Foreskin fibroblast (primary cell): ENCODE measurements at places on chromosomes 5 and 9.

- DNase-seq, result peak; percentile 81
These were observed at the start of gene MYORG for GRCh38 chr9:34376596-34377403. Gene MYORG, minus strand, starts transcription at chr9:34376898. Its CDS starts 3,955 bp downstream, at chr9:34372943.

- no peak for DNase-seq
These were observed 2.7 kb upstream of the ANXA2R start for GRCh38 chr5:43042626-43043399.

DNA sequence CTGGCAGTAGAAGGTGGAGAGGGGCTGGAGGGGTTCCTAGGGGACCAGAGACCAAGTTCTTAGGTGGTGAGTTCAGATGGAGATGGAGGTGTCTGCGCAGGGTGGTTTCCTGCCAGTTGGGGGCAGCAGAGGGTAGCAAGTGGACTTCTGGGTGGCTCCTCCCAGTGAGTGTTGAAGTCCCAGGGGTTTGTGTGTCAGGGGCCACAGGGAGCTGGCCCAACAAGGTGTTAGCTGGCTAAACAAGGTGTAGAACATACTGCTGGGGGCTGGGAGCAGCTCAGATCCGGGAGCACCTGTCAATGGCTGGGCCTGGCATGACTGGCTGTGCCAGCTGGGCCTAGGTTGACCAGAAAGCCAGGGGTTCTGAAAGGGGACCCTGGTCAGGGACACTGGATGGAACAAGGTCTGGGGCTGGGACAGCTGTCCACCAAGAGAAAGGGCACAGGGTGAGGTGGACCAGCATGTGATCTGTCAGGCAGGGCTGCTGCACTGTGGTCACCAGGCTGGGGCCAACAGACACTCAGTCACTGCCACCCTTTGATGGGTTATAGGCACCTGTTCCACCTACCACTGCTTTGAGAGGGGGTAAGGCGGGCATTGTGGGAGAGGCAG is 35.6 kb downstream of the DAB2IP start:
- peak; percentile 84 for DNase-seq

DNA sequence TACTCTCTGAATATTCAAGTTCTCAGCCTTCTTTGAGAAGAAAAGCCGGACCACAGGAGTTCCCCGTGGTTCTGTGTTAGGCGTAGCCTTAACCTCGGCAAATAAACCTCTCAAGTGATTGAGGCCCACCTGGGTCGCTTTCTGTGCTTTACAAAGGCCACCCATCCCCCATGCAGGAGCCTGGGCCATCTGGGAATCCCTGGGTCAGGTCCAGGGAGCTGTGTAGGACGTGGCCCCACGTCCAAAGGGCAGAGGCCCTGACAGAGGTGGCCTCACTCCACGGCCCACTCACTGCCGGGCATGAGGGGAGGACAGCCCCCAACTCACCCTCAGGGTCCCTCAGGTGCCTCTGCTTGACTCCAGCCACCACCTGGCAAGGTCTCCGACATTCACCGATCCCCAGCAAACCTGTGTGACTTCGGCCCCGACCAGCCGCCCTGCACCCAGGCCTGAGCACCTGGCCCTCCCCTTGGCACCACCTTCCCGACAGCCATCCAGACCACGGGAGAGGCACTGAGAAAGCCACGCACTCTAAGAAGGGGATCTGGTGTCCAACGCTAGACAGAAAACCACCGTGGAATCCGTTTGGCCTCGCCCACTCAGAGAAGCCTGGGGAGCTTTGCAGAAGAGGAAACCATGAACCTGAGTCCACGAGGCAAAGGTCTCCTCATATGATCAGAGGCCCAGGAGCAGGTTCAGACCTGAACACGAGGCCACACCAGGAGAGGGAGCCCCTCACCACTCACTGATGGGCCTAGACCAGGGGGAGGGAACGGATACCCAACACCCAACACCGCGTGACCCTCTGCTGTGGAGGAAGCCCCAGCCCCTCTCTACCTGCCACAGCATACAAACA is 4.5 kb downstream of the SLC12A7 start:
- no peak for DNase-seq

- no peak for DNase-seq
These were observed 491.9 kb downstream of the CDH18 start for GRCh38 chr5:19496056-19496455.

DNA sequence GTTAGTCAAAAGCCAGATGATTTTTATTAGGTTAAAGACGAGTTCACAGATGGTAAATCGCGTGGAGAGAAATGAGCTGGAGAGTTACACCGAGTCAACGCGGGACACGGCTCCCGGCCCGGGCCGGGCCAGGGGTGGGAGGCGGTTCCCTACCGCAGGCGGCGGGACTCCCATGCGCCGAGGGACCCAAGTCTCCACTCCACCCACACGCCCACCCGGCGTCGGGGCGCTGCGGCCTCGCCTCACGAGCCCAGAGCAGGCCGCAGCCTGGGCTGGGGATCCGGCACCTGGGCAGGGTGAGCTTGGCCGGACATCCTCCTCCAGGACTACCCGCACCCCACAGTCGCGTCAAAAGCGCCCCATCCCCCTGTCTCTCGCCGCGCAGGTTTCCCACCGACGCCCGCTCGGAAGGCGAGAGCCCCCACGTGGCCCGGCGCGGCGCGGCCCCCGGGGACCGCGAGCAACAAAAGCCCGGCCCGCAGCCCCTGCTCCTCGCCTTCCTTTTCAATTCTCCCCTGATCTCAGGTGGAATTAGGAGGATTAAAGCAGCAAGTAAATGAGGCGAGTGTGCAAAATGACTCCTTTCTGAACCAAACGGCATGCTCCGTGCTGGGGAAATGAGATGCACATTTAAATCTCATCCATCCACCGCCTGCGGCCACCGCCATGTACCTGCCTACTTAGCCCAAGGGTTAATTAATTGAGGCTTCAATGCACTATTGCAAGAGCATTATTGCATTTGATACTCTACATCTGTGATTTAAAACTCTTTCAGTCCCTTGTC is 196.5 kb upstream of the TBCA start:
- DNase-seq, result no peak

DNA sequence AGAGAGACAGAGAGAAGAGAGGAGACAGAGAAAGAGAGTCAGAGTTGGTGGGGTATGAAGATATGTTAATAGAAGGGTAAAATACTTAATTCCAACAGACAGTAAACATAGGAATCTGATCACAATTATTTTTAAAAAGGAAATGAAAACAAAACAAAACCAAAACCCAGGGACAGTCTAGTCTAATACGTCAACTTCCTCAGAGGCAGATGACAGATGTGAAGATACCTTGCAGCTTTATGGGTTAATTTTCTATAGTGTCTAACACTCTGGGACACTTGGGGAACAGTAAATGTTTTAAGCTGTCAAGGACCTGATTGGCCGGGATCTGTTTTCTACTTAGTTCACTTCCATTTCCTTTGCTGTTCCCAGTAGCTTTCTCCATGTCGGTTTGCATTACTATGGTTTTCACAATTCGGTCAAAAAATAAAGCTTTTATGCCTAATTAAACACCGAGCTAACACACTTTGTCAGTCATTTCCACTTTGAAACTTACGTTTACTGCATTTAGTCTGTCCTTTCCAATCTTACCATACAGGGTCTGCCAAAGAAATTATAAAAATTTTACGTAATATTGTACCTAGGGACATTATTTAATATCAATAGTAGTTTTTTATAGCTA is 216.5 kb downstream of the MCTP1 start:
- no peak for DNase-seq

- DNase-seq, result no peak
These were observed 19.8 kb downstream of the STRBP start for GRCh38 chr9:123248630-123249029.

DNA sequence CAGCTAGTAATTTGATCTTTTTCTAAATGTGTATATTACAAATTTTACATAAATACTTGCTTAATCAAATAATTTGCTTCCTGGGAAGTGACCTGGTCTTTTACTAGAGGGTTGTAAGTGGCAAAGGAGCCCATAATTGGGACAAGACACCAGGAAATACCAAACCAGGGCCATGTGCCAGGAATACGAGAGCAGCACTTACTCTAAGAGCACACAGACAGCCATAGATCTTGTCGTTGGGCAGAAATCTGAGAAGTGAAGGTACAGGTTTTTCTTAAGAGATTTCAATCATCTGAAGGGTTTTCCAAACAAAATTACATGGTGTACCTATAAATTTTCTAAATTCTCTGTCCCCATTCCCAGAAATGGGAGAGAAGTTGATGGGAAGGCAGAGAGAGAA is 179.3 kb downstream of the HINT1 start:
- no peak for DNase-seq

- no peak for DNase-seq
These were observed 15.6 kb downstream of the FKBP15 start for GRCh38 chr9:113205432-113205831.

DNA sequence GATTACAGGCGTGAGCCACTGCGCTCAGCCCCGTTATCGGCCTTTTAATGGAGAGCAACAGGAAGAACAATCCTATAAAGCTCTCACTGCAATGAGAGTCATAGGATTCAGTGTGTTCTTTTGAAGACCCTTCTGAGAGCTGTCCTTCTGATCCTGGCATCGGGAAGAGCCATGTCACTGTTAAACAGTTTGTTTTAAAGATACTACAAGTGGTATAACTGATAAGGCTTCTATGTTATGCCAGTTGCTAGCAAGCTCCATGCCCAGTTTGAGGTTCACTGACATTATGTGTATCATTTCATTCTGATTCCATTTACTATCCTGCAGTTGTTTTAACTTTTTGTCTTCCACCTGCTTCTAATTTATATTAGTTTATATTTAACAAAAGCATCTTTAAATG is 55.8 kb downstream of the GNAQ start:
- no peak for DNase-seq

GRCh38 chr9:99269416-99269815 is 47.3 kb downstream of the SEC61B start:
- peak; percentile 67 for DNase-seq

DNA sequence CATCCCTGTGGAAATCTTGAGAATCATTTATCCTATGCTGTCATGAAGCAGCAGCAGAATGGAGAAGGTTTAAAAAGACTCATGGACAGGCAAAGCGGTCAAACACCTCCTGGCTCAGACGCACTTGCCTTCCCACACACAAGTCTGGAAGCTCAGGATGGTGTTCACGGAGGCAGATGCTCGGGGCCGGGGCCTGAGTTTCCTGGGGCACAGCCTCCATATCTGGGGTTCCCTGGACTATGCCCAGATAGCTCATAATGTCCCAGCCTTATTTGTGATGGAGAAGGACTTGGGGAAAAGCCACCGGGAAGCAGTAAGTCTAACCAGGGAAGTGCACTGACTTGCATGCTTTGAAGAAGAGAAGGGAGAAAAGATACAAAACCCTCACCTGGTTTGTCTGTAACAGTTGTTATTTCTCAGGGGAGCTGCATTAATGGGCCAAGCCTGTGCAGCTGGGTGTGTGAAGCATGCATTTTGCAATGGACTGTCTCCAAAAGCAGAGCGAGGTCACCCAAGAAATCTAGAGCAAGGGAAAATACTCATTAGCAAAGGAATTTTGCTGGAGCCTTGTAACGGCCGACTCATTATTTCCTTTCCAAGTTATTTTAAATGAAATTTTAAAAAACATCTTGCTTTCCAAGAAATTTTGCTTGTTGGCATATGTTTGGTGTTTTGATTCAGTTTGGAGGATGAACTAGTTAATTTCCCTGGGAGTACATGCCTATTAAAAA is 3.4 kb downstream of the S1PR3 start:
- DNase-seq, result peak; percentile 74

- DNase-seq, result peak; percentile 70
These were observed 29.5 kb upstream of the ALDH1B1 start for GRCh38 chr9:38362852-38363588.

GRCh38 chr5:174533751-174534241 is 190.6 kb upstream of the MSX2 start:
- peak; percentile 70 for DNase-seq

DNA sequence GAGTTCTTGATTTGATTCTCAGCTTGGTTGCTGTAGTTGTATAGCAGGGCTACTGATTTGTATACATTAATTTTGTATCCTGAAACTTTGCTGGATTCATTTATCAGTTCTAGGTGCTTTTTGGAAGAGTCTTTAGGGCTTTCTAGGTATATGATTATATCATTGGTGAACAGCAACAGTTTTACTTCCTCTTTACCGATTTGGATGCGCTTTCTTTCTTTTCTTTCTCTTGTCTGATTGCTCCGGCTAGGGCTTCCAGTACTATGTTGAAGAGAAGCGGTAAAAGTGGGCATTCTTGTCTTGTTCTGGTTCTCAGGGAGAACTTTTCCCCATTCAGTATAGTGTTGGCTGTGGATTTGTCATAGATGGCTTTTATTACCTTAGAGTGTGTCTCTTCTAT is 158.9 kb downstream of the SAXO1 start:
- DNase-seq, result no peak

- peak; percentile 50 for DNase-seq
These were observed 15.1 kb downstream of the FGF1 start for GRCh38 chr5:142670804-142671203.

DNA sequence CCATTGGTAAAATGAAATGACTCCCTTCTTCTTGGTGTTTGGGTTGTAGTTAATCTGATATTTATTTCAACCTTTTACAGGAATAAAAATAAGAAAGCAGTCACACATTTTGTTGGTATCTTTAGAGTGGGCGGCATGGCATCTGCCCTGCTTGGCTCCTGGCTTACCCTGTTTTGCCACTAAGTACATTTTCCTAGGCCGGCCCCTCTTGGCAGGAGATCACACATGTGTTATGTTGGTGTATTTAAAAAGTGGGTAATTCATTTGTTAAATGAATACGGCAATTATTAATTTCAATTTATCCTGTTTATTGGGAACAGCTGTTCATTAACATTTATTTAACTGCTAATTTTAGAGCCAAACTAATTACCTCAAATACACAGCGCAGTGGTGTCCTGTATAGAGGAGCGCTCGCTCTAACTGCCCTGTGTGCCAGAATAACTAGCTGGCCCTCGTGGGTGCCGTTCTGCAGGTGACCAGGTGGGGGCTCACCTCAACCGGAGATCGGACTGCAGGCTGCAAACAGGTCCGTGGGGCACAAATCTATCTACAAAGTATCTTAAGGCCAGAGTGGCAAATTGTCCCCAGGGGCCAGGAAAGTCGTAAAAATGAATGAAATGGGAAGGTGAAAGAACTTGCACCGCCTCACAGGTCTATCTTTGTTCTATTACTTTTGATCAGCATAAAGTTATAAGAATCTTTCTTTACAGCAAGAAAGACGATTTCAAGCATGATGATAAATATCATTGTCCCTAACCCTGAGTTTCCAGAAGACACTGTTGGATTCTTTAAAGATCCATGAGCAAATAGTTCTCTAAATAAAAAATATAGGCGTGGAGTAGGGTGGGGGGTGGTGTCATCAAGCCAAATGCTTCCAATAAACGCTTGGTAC is 26.2 kb upstream of the GPR151 start:
- DNase-seq, result peak; percentile 27

DNA sequence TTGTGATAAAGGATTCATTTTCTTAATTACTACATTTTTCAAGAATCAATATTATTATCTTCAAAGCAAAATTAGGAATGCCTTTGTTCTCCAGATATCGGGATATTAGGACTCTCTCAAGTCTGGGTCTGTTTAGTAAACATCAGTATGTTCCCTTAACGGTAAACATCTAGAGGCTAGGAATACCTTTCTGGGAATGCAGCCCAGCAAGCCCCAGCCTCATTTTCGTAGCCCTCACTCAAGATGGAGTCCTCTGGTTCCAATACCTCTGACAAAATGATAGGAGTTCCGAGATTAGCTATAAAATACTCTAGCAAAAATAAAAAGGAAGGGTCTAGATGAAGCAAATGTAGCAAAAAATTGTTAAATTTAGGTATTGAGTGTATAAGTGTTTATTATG is 84.5 kb downstream of the TEX10 start:
- no peak for DNase-seq

- no peak for DNase-seq
These were observed 188.7 kb downstream of the DENND1A start for GRCh38 chr9:123741214-123741613.

- DNase-seq, result no peak
These were observed 12.1 kb downstream of the ADAM19 start for GRCh38 chr5:157563373-157563928.

GRCh38 chr5:39501397-39501796 is 76.6 kb upstream of the DAB2 start:
- peak; percentile 84 for DNase-seq
